ENCODE measurements at places on chromosomes 4 and X.

GRCh38 chrX:13119386-13119785, 75.0 kb upstream of the FAM9C start:
- DNase-seq = no peak

DNA sequence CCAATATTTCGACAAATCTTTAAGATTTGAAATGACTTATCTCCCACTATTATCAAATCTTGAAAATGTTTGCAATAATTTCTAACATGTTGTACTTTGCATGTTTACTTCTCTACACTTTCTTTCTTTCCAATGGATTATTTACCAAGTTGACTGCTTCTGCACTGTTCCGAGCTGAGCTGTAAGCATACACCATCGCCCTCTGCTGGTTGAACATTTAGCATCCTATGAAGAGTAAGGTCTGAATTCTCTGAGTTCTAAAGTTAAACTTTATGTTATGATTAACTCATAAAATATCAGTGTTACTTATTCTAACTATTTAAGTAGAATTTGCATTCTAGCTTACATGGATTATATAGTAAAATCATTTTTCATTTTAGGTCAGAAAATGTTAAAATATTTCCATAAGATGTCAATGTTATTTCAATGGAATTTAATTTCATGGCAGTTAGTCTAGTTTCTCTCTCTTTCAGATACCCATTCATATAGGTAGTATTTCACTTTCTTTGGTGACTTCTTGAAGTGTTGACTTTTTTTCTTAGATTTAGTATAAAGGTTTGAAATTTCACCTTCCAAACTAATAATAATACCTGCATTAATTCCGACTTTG, 137.4 kb downstream of the DKK2 start:
- peak; percentile 46 for DNase-seq

DNA sequence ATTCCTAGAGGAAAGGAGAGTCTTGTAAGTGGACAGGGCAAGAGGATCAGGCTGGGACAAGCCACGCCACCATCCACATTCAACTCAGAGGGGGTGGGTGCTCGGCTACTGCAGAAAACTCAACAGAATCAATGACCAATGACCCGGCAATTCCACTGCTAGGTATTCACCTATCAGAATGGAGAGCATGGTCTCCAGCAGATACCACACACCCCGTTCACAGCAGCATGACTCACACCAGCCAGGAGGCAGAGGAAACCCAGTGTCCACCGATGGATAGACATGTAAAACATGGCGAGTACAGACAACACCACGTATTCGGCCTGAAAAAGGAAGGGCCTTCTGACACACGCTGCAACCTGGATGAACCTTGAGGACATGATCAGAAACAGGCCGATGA, 175.9 kb downstream of the AFAP1 start:
- no peak for DNase-seq

DNA sequence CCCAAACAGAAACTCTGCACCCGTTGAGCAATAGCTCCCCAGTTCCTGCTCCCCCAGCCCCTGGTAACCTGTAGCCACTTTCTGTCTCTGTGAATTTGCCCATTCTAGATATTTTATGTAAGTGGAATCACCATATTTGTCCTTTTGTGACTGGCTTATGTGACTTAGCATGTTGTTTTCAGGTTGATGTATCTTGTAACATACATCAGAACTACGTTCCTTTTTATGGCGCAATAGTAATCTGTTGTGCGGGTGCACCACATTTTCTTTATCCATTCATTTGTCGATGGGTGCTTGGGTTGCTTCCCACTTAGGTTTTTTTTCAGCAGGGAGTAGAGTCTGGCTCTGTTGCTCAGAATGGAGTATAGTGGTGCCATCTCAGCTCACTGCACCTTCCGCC, 6.6 kb upstream of the PDZD4 start:
- no peak for DNase-seq

- DNase-seq = no peak
Observed at GRCh38 chr4:173935622-173936405, 347.7 kb downstream of the FBXO8 start.

DNA sequence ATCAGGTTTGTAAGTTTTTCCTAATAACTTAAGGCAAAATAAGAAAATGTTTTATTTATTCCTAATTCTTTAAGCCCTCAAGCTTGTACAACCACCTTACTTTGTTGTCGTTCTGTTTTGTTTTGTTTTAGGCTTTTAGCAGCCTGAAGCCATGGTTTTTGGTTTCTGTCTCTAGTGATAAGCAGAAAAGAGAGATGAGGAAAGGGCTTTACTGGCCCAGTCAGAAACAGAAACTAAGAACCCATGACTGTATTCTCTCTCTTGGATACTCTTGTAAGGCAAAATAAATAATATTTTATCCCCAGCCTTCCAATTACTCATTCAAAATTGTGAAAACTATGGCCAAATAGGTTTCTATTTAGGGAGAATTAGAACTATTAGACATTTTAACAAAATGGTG, 29.4 kb downstream of the TBC1D19 start:
- peak; percentile 21 for DNase-seq

DNA sequence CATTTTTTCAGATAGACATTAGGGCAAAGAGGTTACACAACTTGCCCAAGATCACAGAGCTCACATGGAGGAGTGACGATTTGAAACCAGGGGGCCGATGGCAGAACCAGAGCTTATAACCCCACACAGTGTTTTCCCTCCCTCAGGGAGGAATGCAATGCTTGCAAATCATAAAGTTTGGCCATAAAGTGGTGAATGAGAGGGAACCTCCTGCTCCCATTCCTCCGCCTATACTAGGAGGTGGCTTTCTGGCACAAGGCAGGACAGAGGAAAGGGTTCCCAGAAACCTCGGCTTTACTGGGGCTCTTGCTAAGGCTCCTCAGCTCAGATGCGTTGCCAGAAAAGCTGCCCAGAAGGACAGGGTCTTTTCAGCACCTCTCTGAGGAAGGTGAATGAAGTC, 19.3 kb downstream of the TMEM154 start:
- DNase-seq = no peak

All from inflammatory macrophage treated with lipopolysaccharide for 4 hours (primary cell).